ENCODE measurements at places on chromosomes 4 and X.

- DNase-seq, result no peak
These were observed 230.4 kb upstream of the GATB start for GRCh38 chr4:151991001-151991883.

GRCh38 chr4:2812612-2813354 is 19.9 kb downstream of the SH3BP2 start:
- DNase-seq, result no peak

GRCh38 chrX:69535661-69536060 is 31.5 kb downstream of the NALF2 start:
- DNase-seq, result peak; percentile 20

GRCh38 chrX:78643096-78643495 is 16.0 kb downstream of the RTL3 start:
- no peak for DNase-seq

GRCh38 chrX:95889279-95889678 is 795.4 kb upstream of the DIAPH2 start:
- DNase-seq, result no peak

DNA sequence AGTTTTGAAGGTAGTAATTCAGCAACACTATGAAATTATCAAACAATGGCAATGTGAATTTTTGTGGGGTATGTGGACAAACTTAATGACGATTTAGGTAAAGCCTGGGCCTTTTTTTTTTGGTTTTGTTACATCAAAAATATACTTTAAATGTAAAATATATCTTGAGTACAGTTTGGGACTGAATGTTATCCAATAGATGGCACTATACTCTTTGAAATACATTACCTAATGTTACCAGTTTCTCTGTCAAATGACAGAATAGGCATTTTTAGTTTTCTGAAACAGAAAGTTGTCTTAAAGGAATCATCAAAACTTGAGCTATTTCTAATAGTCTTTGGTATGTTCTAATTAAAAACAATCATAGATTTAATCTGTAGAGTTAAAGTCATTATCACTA is 1651.9 kb downstream of the C4orf33 start:
- DNase-seq, result no peak

DNA sequence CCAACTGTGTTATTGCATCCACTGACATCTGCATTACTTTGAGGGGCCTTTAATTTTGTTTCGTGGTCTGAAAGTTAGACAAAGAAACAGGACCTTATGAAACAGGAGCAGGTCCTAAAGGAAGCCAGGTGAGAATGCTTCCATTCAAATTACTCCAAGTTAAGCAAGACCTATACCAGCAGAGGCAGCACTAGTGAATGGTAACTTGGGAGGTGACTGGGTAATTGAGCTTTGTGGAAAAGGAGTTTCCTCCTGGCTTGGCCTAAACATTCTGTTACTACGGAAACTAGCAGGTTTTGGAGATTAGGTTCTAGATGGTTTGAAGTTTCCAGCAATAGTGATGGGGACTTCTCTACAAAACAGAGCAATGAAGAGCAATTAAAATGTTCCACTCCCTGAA is 173.5 kb downstream of the NKX6-1 start:
- DNase-seq, result no peak

DNA sequence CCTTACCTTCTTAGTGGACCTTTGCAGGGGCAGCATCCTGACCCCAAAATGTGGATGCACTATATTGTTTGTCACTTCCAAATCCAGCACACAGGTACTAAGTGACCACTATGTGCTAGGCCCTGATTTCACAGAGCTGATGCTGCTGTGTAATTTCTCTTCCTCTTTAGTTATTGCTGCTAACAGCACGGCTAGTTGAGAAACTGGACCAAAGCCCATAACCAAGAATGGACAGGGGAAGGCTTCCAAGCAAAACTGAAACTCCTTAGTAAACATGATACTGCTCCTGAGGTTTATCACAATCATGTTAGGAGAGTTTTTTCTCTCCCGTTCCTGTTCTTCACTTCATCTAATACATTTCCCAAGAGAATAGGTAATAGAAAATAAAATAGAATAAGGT is 172.9 kb upstream of the TTC29 start:
- DNase-seq, result no peak

DNA sequence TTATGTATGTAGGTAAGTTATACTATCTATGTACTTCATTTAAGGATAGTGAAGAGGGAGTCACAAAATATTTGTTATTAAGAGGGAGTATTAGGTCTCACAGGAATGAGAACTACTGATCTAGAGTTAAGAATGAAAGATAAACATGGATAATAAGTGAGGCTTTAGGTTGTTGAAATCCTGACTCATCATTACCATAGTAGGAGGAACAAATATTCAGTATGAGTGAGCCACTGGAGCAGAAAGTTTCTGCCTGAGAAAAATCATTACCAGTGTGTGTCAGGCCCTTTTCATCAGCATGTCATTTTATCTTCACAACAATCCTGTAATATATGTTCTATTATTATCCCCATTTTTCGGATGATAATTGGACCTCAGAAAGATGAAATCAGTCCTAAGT is 27.2 kb upstream of the IGSF1 start:
- no peak for DNase-seq

DNA sequence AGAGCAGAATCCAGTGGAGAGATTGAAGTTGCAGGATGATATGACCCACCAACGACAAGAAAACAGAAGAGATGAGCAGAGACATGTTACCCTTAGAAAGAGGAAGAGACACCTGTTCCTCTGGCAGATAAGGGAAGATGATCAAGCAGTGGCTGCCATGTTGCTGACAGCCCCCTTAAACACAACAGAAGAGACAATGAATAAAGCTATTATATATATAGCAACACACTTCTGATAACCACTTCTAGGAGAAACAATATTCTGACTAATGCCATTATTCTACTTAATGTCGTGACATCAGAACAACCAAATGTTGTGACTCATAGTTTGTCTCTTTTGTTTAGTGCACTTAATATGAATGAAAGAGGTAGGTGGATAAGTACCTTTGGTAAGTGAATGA is 44.9 kb downstream of the SH3RF1 start:
- DNase-seq, result no peak

- DNase-seq, result no peak
These were observed 97.4 kb downstream of the AASDH start for GRCh38 chr4:56289934-56290333.

- DNase-seq, result no peak
These were observed 9.0 kb downstream of the ATP10D start for GRCh38 chr4:47494124-47494430.

DNA sequence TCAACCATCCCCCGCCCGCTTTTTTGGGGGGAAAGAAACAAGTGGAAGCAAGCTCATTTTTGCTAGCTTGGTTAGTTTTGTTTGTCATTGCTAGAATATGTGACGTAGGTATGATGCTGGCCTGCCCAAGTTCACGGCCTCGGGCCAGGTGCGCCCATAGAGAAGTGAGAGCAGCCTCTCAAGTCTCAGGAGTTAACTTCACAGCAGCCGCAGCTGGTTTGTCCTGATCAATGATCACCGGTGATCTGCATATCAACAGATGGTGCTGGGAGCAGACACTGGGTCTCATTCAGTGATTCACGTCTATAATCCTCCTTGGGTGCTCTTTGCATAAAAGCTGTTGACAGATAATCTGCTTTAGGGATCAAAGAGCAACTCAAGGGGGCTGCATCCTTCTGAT is 50.1 kb downstream of the ENPP6 start:
- DNase-seq, result no peak

GRCh38 chr4:36288731-36289426 is 7.5 kb downstream of the DTHD1 start:
- no peak for DNase-seq

GRCh38 chrX:17519358-17519757 is 144.4 kb downstream of the NHS start:
- no peak for DNase-seq
